Stimulated activated CD8-positive, alpha-beta memory T cell treated with anti-CD3 and anti-CD28 coated beads, Interleukin-2, amount 100 ng/mL, for 1 hour (primary cell): ENCODE measurements at places on chromosomes 2 and 18.

GRCh38 chr2:6800553-6800952 lies 65.2 kb downstream of the CMPK2 start:
- DNase-seq = no peak

DNA sequence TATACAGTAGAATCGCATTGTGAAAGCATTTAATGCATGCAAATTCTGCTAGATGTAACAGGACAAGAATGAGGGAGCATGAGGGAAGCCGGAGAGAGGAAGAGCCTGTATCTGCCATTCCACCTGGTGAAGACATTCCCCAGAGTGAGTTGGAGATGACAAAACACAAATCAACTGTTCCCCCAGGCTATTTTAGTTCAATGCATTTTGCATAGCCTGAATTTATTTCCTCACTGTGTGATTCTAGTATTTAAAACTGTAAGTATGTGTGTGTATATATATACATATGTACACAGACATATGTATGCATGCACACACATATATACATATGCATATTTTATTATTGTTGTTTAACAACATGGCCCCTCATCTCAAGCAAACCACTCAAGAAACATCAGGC lies 54.7 kb downstream of the CCDC68 start:
- DNase-seq = no peak

DNA sequence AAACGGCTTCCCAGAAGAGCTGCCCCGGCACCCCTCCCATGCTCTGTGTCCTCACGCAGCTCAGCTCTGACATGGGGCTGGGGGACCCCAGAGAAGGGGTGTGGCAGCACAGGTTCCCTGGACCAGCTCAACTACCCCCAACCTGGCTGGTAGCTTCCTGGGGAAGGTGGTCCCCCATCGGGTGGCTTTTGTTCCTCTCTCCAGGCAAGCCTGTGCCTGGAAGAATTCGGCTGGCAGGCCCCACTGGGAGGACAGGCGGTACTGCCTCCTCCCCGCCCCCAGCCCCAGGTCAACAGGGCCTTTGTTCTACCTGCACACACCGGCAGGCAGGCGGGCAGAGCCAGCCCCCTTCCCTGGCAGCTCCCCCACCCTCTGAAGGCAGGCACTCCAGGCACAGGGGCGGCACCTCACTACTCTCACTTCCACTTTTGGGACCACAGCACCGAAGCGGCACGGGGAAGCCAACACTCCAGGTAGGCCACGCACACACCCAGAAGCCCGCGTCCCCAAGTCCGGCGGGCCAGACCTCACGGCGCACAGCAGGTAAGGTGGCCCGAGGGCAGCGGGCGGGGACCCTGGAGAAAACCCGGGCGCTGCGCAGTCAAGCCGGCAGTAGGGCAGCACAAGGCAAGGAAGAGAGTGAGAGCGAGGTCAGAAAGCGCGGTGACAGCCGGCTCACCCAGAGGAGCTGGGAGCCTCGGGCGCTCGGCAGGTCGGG lies 1.3 kb downstream of the HS6ST1 start:
- no peak for DNase-seq

DNA sequence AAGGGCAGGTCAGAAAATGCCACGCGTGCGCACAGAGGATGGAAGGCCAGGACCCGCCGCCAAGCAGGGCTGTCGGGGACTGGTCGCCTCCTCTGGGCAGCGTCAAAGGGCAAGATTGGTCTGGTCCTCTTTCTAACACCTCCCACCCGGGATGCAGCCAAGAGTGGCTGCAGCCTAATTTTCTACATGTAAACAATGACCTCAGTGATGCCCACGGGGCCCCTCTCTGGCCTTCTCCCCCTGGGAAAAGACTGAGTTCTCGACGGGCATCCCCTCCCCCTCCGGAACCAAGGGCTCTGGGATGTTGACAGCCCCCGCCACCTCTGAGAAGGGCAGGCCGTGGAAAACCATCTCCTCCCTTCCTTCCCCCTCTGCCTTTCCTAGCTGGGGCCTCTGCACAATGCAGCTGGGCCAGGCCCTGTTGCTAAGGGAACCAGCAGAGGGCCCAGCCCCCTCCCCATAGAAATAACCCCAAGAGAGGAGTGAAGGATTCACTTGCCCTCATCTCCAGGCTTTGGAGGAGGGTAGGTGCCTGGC lies 80.0 kb upstream of the ZNF532 start:
- no peak for DNase-seq

DNA sequence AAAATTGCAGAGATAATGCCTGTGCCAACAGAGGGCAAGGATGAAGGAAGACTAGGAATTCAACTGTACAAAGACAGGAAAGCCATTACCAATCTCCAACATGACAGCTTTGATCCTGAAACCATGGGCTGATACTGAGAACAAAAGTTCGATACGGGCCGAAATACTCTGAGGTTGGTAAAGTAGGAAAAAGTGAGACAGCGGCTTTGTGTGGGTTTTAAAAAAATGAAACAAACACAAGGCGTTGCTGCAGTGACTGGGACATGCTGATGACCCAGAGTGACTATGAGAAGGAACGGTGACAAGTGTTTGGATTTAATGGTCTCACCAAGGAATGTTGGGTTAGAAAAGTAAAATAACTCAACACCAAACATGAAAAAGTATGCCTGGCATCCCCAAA lies 24.2 kb upstream of the SDC1 start:
- DNase-seq = no peak
